ENCODE measurements at places on chromosomes 11 and 22.

- DNase-seq: peak; percentile 45
These were observed 3.9 kb downstream of the MYEOV start for GRCh38 chr11:69297787-69298266.

DNA sequence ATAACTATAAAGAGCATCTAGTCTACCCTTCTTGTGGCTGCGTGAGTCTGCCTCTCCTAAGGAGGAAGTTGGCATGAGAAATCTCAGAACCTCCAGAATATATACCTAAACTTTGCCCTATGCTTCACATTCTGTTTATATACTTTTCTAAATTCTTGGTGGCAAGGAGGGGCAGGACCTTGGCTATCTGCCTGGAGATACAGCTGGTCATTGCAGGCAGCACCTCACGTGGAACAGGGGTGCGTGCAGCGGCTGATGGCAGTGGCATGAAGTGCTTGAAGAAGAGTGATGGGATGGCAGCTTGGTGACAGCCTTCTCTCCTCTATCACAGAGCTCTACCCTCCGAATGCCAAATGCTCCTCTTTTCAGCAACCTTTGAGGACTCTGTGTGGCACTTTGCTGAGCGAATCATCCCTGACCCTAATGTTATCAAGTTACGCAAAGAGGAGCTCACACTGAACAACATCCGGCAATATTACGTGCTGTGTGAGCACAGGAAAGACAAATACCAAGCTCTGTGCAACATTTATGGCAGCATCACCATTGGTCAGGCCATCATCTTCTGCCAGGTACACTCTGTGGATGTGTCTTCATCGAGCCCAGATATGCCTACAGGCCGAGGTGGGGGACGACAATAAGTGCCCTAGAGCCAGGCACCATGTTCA lies 12.5 kb downstream of the DDX25 start:
- DNase-seq: no peak

- no peak for DNase-seq
These were observed 8.0 kb downstream of the RIBC2 start for GRCh38 chr22:45421349-45422055.

DNA sequence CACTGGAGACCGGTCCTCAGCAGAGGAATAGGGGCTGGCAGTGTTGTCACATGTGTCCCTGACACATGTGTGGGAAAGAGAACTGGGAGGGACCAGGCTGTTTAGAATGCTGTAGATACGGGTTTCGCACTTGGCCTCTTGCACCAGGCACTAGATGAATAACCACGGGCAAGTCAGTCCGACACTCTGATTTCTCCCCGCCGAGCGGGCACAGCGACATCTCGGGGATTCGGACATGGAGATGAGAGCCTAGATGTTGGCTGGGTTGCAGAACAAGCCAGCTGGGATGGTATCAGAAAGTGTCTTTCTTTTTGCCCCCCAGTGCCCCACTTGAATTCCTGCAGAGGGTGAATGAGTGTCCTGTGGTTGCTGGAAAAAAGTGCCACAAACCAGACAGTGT lies 115.9 kb upstream of the SLC22A12 start:
- DNase-seq: no peak

DNA sequence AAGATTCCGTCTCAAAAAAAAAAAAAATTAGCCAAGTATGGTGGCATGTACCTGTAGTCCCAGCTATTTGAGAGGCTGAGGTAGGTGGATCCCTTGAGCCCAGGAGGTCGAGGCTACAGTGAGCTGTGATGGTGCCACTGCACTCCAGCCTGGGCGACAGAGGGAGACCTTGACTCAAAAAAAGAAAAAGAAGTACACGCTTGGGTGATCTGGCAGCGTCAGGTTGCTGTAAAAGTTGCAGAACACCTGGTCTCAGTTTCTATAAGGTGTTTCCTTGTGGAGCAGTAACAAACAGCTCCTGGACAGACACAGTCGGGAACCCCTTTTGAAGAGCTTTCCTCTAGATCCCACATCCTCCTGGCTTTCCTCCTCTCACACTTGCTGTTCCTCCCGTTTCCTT lies 45.8 kb downstream of the SCGB1A1 start:
- DNase-seq: no peak

GRCh38 chr11:105177658-105178057 lies 38.1 kb upstream of the CARD18 start:
- peak; percentile 89 for DNase-seq

All from fibroblast of pulmonary artery (primary cell).